ENCODE measurements at places on chromosomes 6 and 20.

GRCh38 chr6:72206606-72207005 lies 320.3 kb downstream of the RIMS1 start:
- no peak for DNase-seq

- no peak for DNase-seq
Measured at GRCh38 chr6:15265787-15266186, 19.9 kb downstream of the JARID2 start.

DNA sequence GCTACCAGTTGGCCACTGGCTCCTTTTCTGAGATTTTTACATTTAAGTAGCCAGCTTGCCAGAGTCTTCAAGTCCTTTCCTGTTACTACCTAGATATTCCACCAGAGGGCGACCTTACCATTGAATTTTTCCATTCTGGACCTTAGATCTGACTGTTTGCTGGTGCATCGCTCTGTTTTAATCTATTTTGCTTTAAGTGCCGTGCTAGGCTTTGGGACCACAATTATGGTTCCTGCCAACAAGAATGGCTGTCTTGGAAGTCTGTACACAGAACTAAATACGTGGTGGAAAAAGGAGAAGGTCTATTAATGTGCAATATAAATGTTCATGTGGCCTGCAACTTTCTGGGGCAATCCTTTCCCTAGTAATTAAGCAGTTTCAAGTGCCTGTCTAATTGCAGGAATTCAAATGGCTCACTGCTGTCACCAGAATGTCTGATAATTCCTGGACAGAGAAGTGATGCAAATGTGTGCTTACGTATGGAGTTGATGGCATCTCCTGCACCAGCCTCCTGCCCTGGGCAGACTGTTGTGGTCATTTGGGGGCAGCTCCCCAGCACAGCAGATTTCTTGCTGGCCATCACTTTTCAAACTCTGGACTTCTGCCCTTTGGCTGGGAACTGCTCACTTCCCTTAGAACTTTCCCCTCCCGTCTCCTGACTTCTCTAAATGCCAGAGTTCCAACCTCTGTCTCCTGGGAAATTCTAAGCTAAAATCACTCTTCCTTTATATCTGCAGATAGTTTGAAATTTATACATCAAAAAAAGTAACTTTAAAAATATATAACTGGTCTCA lies 5.6 kb upstream of the HLA-DOA start:
- no peak for DNase-seq

- DNase-seq = no peak
Measured at GRCh38 chr6:44006123-44006871, 121.0 kb downstream of the MRPL14 start.

GRCh38 chr6:76593668-76594067 lies 521.2 kb upstream of the IMPG1 start:
- DNase-seq = no peak

DNA sequence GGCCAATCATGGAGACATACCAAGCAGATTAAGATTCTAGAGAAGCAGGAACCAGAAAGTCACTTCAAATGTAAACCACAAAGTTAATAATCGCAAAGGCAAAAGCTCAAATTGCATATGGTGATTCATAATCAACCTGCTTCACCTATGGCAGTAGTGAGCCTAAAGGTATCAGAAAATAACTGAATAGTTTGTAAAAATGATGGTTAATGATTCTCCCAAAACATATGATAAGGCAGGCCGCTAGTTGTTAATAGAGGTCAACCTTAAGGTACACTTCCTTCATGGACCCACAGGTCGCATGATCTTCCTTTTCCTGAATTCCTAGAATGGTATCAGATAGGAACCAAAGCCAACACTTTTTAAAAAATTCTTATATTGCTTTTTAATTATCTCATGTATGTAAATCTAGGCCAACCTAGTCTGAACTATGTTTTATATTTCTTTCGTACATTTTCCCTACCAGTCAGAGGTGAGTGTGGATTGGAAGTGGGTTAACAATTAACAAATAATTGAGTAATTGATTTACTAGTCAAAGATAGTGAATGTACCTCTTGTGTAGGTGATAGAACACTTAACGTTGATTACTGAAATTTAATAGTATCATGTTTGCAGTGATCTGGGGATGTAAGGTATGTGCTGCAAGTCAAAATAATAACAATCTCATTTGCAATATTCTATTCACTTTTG lies 16.4 kb downstream of the TAAR2 start:
- DNase-seq = no peak

GRCh38 chr6:3731700-3732099 lies 19.8 kb downstream of the PXDC1 start:
- no peak for DNase-seq

GRCh38 chr6:125078602-125079321 lies 74.8 kb upstream of the TPD52L1 start:
- no peak for DNase-seq

DNA sequence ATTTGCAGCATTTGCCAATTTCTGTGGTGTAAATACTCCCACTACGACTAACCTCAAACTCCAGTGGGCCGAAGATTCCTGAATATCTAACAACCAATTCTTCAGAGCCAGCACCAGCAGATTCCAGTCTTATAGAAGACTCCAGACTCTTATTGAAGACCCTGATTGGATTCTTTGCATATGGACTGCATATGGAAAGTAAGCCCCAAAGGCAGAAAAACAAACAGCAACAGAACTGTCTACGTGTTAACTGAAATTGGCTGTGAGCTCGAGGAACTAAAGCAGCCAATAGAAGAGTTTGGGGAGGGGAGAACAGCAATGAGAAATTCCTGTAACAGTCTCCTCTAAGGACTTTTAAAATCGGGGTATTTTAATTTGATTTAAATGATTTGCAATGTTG lies 19.7 kb upstream of the NRSN1 start:
- no peak for DNase-seq

- DNase-seq = peak; percentile 94
Measured at GRCh38 chr6:30686908-30687658, 638 bp upstream of the PPP1R18 start.

- no peak for DNase-seq
Measured at GRCh38 chr6:134400941-134401340, 83.0 kb upstream of the SGK1 start.

DNA sequence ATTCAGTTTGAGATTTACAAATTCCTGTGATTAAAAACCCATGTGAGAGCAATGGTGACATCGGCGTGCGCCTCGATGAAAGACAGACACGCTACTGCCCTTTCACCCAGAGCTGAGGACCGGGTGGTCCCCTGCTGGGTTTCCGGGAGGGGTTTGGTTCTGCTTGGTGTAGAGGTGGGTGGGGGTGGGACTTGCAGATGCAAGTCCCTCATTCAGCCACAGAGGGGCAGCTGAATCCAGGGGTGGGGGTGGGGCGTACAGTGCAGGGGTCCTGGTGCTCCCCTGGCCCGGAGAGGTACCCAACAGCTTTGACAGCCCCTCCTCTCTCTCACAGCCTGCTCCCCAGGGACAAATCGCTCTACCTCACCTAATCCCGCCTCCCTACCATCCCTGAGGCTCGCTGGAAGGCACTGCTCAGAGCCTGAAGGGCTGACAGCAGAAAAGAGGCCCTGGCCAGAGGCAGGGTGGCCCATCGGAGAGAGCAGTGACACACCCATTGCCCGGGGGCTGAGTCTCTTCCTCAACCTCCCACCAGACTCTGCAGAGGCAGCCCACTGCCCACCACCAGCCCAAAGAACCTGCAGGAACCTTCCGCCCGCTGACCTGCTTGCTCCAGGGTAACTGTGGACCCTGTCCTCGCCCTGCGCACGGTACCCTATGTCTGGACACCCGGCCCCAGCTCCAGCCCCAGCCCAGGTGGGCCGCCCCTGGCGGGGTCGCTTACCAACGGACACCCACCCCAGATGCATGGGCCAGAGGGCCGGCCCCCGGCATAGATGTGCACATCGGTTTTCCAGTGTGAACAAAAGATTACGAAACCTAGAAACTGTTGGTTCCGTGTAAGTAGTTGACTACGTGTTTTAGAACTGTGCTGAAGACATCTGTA lies 118.4 kb downstream of the JPH2 start:
- DNase-seq = no peak

- no peak for DNase-seq
Measured at GRCh38 chr6:164021589-164022250, 607.2 kb downstream of the QKI start.

DNA sequence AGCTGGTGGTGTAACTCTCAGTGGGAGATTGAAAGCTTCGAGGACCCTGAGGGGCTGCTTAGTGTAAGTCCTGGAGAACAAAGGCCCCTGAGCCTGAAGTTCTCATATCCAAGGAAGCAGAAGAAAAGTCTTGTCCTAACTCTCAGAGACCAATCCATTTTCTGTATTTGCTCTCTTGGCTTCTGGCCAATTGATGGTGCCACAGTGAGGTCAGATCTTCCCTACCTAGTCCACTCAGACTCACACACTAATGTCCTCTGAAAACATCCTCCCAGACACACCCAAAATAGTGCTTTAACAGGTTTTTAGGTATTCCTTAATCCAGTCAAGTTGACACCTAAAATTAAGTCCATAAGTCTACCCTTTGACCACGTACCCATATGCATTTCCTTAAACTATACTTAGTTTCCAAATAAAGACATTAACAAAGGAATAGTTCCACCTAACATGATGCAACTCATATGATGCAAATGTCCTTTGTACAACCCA lies 29.4 kb downstream of the ZNF292 start:
- no peak for DNase-seq

DNA sequence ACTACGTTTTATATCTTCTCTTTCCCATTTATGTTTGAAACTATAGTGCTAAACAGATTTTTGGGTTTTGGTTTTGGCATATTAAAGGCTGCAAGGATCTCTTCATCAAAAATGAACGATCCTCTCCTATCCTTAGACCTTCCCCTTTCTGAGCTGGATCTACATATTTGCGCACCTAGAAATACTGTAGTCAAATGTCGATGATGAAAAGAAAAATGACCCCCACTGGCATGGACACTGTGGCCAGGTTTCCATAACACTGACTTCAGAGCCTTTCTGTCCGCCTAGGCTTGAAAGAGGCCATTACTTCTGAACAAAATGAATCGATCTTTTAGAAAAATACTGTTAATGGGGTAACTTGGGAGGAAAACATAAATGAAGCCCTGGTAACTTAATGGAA lies 5.8 kb downstream of the FLRT3 start:
- no peak for DNase-seq

DNA sequence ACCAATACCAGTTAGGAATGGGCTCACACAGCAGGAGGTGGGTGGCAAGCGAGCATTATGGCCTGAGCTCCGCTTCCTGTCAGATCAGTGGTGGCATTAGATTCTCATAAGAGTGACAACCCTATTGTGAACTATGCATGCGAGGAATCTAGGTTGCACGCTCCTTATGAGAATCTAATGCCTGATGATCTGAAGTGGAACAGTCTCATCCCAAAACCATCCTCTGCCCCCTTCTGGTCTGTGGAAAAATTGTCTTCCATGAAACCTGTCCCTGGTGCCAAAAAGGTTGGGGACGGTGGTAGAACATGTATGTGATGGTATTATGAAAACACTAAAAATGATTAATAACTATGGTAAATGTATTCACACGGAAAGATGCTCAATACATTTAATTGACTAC lies 99.7 kb upstream of the HIVEP1 start:
- no peak for DNase-seq

All from stimulated activated CD4-positive, alpha-beta T cell treated with anti-CD3 and anti-CD28 coated beads, Interleukin-12 subunit alpha, Interleukin-12 subunit beta, amount 100 ng/mL, for 24 hours (primary cell).